ENCODE measurements at places on chromosomes 11 and 22.

- DNase-seq: no peak
These were observed 7.1 kb upstream of the SLC35E4 start for GRCh38 chr22:30628491-30628890.

DNA sequence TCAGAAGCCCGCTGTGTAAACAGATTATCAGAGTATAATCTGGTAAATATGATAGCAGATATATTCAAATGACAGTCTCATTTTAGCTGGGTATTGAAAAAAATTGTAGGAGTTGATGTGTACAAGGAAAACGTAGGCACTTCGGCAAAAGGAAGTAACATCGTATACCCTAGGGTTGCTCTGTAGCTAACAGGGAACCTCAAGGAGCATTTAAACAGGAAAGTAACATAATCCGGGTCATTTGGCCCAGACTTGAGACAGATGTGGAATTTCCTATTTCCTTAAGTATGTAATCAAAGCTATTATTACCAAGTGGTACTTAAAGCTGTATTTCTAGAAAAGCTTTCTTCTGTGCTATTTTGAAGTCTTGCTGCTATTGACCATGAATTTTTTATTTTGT, 215.6 kb downstream of the DDX10 start:
- no peak for DNase-seq

DNA sequence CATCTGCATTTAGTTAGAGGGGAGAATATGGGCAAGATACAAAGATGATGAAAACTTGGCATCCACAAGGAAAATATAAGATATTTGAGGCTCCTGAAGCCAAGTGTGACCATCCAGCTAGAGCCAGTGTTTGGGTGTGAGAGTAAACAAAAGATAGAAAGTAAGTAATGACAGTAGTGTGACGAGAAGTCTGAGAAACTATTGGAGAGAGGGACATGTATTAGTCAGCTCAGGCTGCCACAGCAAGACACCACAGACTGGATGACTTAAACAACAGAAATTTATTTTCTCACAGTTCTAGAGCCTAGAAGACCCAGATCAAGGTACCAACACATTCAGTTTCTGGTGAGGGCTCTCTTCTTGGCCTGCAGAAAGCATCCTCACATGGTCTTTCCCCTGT, 6.4 kb upstream of the CCKBR start:
- no peak for DNase-seq

DNA sequence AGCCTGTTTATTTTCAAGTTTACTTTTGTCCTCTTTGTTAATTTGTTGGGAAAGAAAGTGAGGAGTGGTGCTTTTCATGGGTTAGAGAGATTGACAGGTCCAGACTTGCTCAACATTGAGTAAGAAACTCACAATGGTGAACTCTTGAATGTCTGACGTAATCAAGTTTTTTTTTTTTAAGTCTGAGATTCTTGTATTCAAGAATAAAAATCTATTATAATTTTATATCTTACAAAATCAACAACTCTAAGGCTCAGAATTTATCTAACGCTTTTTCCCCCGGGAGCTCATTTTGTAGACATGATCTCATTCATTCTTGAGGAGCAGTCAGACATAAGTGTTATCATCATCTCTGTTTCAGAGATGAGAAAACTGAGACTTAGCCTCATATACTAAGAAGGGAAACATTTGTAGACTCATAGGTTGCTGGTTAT, 39.1 kb upstream of the SPTBN2 start:
- no peak for DNase-seq

- no peak for DNase-seq
These were observed 25.3 kb downstream of the PPM1F start for GRCh38 chr22:21927174-21927823.
